Colonic mucosa (tissue), 4 donors: ENCODE measurements at places on chromosomes 12 and 14.

- no peak for DNase-seq
These were observed 30.7 kb downstream of the PPP1R36 start for GRCh38 chr14:64580467-64580866.

GRCh38 chr14:64860039-64860438 lies 19.7 kb downstream of the SPTB start:
- DNase-seq, result no peak

GRCh38 chr12:66915306-66915904 lies 236.5 kb upstream of the GRIP1 start:
- no peak for DNase-seq

DNA sequence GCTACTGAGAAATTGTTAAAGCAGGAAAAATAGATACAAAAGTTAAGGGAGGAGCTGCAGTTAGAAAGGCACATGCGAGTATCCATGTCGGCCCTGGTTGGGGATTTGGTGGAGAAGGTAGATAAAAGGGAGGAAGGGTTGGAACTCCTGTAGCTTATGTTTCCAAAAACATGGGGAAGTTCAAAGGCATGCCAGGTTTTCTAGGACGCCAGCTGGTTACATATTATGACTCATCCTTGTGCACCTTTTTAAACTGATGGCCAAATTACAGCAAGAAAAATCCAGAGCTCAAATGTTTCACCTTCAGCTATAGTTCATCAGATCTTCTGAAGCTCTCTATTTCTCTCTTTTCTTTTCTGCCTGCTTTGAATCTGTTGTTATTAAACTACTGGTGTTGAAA lies 13.2 kb upstream of the MAP4K5 start:
- no peak for DNase-seq

DNA sequence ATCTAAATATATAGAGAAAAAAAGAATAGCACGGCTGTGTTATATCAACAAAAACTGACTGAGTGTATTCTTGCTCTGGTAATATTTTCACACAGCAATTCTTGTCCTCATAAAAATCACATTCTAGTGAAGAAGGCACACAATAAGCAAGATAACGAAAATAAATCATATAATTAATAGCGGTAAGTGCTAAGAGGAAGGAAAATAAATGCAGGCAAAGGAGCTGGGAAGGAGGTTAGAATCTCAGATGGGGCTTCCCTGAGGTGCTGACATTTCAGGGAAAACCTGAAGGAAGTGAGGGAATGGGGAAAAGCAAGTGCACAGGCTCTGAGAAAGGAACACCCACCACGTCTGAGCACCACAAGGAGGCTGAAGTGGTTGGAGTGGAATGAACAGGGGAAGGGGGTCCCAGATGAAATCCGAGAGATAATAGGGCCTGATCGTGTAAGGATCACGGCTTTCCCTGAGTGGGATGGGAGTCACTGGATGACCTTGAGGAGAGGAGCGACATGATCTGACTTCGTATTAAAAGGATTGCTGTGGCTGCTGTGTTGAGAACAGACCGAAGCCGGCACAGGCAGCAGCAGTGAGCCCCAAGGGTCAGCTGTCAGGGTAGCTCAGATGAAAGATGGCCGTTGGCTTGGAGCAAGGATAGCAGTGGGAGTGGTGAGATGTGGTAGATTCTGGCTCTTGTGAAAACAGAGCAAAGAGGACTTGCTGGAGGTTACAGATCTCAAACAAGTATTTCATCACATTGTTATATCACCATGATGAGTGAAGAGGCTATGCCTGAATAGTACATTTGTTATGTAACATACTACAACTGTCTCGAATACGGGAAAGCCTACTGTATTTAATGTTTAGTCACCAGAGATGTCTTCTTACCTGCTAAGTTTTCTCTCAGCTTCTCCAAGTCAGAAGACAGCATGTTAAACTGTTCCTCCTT lies 67.1 kb upstream of the VPS33A start:
- DNase-seq, result no peak

DNA sequence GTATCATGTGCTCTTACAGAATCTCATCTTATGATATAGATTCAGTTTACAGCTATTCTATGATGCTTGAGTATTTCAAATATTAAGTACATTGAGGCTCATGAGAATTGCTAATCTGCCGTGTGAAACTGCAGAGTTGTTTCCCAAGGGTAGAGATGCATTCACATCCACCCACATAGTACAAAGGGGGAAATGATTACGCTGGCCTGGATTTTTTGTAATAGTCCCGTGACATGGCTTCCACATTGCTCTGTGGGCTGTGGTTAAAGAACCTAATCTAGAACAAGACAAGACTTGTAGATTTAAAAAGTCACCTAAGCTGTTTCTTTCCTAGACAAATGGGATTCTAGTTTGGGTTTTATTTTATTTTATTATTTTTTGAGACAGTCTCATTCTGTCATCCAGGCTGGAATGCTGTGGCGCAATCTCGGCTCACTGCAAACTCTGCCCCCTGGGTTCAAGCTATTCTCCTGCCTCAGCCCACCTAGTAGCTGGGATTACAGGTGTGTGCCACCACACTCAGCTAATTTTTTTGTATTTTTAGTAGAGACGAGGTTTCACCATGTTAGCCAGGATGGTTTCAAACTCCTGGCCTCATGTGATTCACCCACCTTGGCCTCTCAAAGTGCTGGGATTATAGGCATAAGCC lies 13.0 kb upstream of the RIOX1 start:
- no peak for DNase-seq

DNA sequence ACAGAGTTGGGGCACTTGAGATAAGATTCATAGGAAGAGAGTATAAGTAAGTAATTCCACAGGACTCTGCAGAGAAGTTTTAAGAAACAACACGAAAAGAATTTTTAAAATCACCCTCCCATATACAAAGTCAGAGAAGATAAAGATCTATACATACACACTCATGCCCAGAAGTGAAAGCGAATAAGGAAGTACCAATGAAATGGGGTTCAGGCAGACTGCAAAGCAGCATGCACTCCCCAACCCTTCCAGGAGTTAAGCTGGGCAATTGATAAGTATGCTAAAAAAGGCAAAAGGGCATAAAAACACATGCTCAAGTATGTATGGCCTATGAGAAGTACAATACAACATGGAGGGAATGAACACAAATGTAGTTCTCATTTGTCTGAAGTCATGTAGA lies 246.2 kb upstream of the GRIP1 start:
- DNase-seq, result no peak
